ENCODE measurements at places on chromosomes 4 and X.

DNA sequence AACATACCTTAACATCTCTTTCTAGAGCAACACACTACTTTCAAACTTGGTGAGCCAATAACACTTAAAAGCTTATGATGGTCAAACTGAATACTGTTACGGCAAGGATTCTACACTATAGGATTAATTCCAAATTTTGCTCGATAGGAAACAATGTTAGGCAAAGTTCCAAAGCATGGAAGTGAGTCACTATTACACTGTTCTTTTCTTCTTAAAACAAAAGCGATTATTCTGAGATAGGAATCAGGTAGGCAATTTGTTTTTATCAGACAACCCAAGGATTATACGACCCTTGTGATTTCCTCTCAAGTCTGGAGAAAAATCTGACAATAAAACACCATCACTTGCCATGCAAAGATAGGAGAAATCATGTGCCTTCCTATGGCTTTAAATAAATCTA, 81.5 kb downstream of the HUWE1 start:
- no peak for DNase-seq

DNA sequence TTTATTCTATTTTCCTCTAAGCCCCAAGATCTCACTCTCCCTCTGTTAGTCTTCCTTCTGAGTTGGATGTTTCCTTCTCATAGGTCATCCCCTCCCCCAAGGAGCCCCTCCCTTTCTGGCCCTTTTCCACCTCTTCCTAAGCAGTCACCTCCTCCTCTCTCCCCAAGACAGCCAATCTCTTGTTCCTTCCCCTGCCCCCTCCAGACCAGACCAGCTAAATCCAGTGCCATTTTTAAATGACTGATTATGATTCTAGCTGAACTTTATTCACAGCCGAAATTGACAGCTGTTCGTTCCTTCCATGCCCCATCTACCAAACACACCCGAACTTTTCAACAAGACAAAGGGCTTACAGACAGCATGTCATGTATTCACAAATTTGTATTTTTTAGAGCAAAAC, 1.9 kb downstream of the SPIN2A start:
- no peak for DNase-seq

DNA sequence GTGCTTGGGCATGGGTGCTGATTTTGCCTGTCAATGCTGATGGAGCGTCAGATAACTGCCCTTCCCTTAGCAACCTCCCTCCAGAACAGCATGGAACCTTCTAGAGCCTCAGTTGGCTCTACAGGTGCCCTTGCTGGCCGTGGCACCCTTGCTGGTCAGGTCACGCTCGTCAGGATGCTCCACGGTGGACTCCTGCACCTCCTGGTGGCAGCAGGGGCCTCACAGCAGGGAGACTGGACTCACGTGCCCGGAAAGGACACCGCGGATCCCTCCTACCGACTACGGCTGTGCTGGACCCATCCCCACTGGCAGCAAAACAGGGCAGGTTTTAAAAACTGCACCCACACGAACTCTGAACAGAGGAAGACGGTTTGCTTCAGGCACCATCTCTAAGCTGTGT, 82.1 kb upstream of the AFAP1 start:
- no peak for DNase-seq

GRCh38 chr4:173464481-173464880, 65.5 kb downstream of the HAND2 start:
- DNase-seq: no peak

GRCh38 chr4:139619644-139620043, 46.0 kb upstream of the MGST2 start:
- no peak for DNase-seq

- DNase-seq: no peak
Observed at GRCh38 chr4:139547979-139548378, 8.0 kb downstream of the SETD7 start.

GRCh38 chr4:25291158-25291733, 21.3 kb upstream of the ZCCHC4 start:
- no peak for DNase-seq

DNA sequence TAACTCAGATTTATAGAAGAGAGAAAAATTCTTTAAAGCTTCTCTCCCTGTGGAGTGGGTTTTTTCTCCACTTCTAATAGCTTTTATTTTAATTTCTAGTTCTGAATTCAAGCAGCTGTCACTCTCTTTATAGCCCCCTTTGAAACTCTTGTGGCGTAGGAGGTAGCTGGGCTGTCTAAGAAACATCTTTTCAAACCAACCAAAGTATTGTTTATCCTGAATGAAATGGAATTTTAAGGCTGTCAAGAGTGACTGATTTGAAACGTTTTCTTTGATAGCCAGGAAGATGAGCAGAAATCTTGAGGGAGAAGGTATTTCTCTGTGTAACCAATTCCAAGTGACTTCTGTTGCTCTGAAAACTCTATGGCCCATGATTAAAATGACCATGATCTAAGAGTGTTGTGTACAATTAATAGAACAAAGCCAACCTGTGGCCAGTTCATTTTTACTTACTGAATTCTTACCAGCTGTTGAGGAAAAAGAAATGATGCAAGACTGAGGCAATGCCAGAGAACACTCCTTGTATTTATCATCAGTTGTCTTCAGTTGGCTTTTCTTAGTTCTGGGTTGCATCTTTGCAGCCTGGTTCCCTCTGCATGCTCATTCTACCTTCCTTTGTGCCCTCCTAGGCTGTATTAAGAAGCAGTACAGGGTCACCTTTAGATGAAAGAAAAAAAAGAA, 298.4 kb downstream of the ARHGAP10 start:
- DNase-seq: no peak
